T-helper 2 cell treated with Interferon-gamma antibody and Interleukin-4, amounts not matched to agents 100 ng/mL and 5 ng/mL, for 36 hours (primary cell): ENCODE measurements at places on chromosomes 7 and 10. TPM values are rescaled to one million over a fixed set of nuclear protein-coding genes. Genes with fewer than 3 reads are reported as not detected.

MICALL2 gene
- 1.5 and 2.0 TPM in 2 replicates for total RNA-seq

GDF10 gene
- not detected in 2 replicates for total RNA-seq

SPDYE2B gene
- total RNA-seq, result not detected in 2 replicates

CADPS2 gene
- not detected in 2 replicates for total RNA-seq

UBE2D4 gene
- 10.3 and 11.7 TPM in 2 replicates for total RNA-seq

GPR158 gene
- not detected in 2 replicates for total RNA-seq

ABCC2 gene
- 0.73 and 1.3 TPM in 2 replicates for total RNA-seq

GIMAP7 gene
- total RNA-seq, result 188 and 191 TPM in 2 replicates

SERPINE1 gene
- 0.14 and 0.27 TPM in 2 replicates for total RNA-seq

MXI1 gene
- 8.5 and 11.4 TPM in 2 replicates for total RNA-seq

KIFBP gene
- 13.5 and 14.5 TPM in 2 replicates for total RNA-seq

FAM237B gene
- not detected in 2 replicates for total RNA-seq

IFIT1B gene
- total RNA-seq, result not detected in 2 replicates

ARHGAP12 gene
- 5.3 TPM in 2 replicates for total RNA-seq

BICC1 gene
- total RNA-seq, result 0.05 and 0.07 TPM in 2 replicates

ADCYAP1R1 gene
- not detected in 2 replicates for total RNA-seq

MYO3A gene
- not detected in 2 replicates for total RNA-seq
